Activated naive CD8-positive, alpha-beta T cell treated with anti-CD3 and anti-CD28 coated beads, Interleukin-2, amount 10 ng/mL, durations not matched to agents 7 days and 5 days (primary cell): ENCODE measurements at places on chromosomes 2 and 18. TPM values are rescaled to one million over a fixed set of nuclear protein-coding genes. Genes with fewer than 3 reads are reported as not detected.
A peak's percentile ranks its signal among the peaks of the same experiment; 100 is the strongest.

- peaks cover 12% of the 10 kb centered on the region for H3K36me3 ChIP-seq
- no peaks in the 10 kb centered on the region for H3K27me3 ChIP-seq
- peaks cover 30% of the 10 kb centered on the region for H3K4me1 ChIP-seq
Observed at GRCh38 chr2:96267159-96267971, 1.3 kb downstream of the CIAO1 start.

GRCh38 chr2:21646345-21646744 is 522.6 kb downstream of the TDRD15 start:
- H3K36me3 ChIP-seq: no peaks in the 10 kb centered on the region
- H3K4me3 ChIP-seq: no peak overlapping the region
- H3K4me1 ChIP-seq: no peaks in the 10 kb centered on the region
- no peaks in the 10 kb centered on the region for H3K27me3 ChIP-seq
- no peak for DNase-seq

Gene CHRNG
- not detected for total RNA-seq

Gene SPHKAP
- total RNA-seq: not detected

DNA sequence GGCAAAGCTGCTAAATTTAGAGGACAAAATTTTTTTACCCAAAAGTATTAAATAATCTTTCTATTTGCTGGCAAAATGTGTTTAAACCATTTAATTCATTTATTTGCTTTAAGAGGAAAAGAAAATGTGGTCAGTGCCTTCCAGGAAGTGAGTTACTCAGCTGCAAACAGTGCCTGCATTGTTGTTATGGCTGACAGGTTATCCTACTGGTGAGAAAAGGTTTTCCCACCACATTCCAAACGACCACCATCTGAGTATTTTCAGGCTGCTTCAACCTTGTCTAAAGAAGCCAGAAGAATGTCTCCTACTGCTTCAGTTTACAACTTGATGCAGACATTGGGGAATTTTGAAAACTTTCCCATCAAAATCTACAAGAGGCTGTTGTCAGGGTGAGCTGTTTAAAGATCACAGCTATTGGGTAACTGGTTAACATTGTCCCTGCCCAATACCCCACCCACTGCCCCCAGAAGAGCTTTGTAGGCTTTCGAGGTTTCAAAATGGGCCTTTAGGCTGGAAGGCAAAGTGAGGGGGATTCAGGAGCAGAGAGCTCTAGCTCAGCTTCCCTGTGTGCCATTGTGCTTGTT is 461.3 kb upstream of the FANCL start:
- no peaks in the 10 kb centered on the region for H3K36me3 ChIP-seq
- no peak for DNase-seq
- H3K4me1 ChIP-seq: peaks cover 1% of the 10 kb centered on the region
- H3K4me3 ChIP-seq: no peak overlapping the region
- no peak overlapping the region for H3K27ac ChIP-seq
- peaks cover 9% of the 10 kb centered on the region for H3K27me3 ChIP-seq

GRCh38 chr2:241088376-241088775 is 13.7 kb downstream of the MTERF4 start:
- H3K27ac ChIP-seq: no peak overlapping the region
- no peak for DNase-seq
- peaks cover 3% of the 10 kb centered on the region for H3K4me1 ChIP-seq
- no peaks in the 10 kb centered on the region for H3K27me3 ChIP-seq

- H3K27ac ChIP-seq: no peak overlapping the region
- H3K27me3 ChIP-seq: no peaks in the 10 kb centered on the region
- no peak for DNase-seq
- H3K4me3 ChIP-seq: no peak overlapping the region
- no peaks in the 10 kb centered on the region for H3K36me3 ChIP-seq
Observed at GRCh38 chr2:26532301-26533250, 54.7 kb upstream of the OTOF start.

DNA sequence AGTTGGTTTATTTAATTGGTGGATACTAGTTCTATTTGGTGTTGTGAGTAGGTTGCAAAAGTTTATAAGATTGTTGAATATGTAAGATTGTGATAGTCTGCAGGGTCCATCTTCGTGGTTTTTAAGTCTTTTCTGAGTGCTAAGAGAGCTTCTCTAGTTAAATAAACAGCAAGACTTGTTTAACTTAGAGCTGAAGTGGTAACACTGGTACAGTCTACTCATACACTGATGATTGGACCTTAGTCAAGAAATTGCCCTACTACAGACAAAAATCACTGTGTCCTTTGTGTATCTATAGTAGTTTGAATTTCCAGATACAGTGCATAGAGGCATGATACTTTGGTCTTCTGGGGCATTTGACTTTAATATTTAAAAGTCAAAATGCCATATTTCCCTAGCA is 94.6 kb downstream of the PHLPP1 start:
- H3K27ac ChIP-seq: no peak overlapping the region
- no peak overlapping the region for H3K4me3 ChIP-seq
- H3K4me1 ChIP-seq: peaks cover 2% of the 10 kb centered on the region

Gene ALPG
- not detected for total RNA-seq

DNA sequence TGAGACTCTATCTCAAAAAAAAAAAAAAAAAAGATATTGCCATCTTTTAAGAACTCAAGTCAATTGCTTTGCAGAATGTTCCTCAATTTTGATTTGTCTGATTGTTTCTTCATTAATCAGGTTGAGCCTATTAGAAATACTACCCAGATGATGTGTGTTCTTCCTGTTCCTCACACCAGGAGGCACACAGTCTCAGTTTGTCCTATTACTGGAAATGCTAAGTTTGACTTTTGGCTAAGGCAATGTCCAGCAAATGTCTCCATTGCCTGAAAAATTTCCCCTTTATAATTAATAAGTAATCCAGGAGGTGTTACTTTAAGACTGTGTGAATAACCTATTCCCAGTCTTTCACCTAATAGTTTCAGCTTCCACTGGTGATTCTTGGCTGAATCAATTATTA is 28.4 kb downstream of the BOLA3 start:
- H3K27me3 ChIP-seq: peaks cover 3% of the 10 kb centered on the region
- no peak for DNase-seq
- peaks cover 8% of the 10 kb centered on the region for H3K4me1 ChIP-seq
- H3K36me3 ChIP-seq: peaks cover 13% of the 10 kb centered on the region
- no peak overlapping the region for H3K27ac ChIP-seq

Gene MOGAT1
- total RNA-seq: not detected

Gene SP100
- total RNA-seq: 314 TPM

DNA sequence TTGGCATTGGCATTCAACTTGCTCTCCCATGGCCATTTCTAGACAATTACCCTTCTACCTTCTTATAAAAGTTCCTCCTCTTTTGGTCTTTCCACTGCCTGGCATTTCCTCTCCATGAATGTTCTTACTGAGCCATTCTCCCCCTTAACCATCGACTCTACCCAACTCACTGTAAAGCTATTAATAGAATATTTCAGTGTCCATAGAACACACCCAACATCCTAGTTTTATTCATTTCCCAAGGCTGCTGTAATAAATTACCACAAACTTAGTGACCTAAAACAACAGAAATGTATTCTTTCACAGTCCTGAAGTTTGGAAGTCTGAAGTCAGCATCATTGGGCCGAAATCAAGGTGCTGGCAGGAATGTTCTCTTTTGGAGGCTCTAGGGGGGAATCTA is 170.0 kb upstream of the ATP5MC3 start:
- H3K36me3 ChIP-seq: no peaks in the 10 kb centered on the region
- peaks cover 11% of the 10 kb centered on the region for H3K27me3 ChIP-seq
- no peaks in the 10 kb centered on the region for H3K4me1 ChIP-seq
- no peak overlapping the region for H3K27ac ChIP-seq
- DNase-seq: no peak

DNA sequence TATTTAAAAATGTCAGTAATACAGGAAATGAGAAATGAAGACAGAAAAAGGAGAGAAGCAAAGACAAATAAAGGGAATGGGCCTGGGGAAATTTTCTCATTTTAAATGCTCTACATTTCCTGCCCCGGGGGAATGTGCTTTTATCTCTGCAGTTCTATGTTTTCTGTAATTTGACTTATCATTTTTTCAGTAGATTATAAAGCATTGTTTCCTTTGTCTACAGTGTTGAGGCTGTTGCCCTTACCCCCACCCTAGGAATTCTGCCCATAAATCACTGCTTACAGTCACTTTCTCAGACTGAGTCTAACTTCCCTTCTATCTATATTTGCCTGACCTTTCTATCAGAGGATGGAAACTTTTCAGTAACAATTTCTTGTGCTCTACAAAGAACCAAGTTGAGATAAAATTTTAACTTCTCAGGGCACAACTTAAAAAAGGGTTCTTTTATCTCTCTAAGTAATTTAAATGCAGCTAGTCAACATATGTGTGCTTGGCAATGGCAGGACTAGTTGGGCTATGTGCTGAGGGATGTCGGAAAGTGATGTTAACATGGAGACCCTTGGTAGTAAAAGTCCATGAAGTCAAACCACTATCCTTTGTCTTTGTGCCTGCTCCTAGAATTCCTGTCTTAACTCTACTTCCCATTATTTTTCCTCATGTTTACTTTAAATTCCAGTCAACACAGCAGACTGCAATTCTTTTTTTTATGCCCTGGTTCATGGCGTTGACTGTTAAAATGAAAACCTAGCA is 146.5 kb upstream of the MMADHC start:
- DNase-seq: no peak
- no peaks in the 10 kb centered on the region for H3K4me1 ChIP-seq
- H3K36me3 ChIP-seq: no peaks in the 10 kb centered on the region
- no peaks in the 10 kb centered on the region for H3K27me3 ChIP-seq

- no peaks in the 10 kb centered on the region for H3K27me3 ChIP-seq
- H3K4me1 ChIP-seq: peaks cover 83% of the 10 kb centered on the region
- peak overlapping the region; percentile 88 for H3K4me3 ChIP-seq
- DNase-seq: no peak
Observed at GRCh38 chr2:105795575-105795934, 50.8 kb downstream of the NCK2 start.

DNA sequence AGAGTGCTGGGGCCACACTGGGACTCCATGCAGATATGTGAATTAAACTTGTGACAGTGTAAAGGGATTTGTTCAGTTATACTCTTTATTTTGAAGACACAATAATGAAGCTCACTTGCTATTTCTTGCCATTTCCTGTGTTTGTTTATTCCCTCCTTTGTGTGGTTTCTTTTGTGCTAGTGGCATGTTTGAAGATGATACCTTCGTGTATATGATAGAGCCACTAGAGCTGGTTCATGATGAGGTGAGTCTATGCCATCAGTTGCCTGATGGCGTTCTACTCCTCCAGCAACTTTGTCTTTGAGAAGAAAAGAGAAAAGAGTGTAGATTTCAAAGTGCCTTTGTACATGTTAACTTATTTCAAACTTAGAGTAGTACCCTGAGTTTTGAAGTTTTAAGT is 99.2 kb upstream of the FAM237A start:
- H3K4me3 ChIP-seq: no peak overlapping the region
- peaks cover 5% of the 10 kb centered on the region for H3K27me3 ChIP-seq
- H3K4me1 ChIP-seq: peaks cover 3% of the 10 kb centered on the region
- H3K27ac ChIP-seq: no peak overlapping the region
- no peaks in the 10 kb centered on the region for H3K36me3 ChIP-seq

DNA sequence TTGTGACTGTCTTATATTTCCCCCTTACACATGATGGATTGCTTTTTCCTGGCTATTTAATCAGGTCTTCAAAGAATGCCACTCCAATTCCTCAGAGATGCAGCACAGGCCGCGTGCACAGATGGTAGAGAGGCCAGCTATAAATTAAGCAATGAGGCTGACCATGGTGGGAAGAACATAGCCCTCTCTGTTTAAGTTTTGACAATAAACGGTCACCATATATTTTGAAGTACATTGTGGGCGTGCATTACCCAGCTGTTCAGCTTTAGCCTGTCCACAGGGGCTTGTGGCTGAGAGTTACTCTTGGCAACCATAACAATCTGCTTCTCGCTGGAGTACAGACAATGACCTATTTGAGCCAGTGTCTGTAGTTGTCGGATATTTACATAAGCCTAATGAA is 730.8 kb downstream of the DCC start:
- no peaks in the 10 kb centered on the region for H3K36me3 ChIP-seq
- DNase-seq: no peak
- no peak overlapping the region for H3K4me3 ChIP-seq
- H3K27me3 ChIP-seq: no peaks in the 10 kb centered on the region
- no peak overlapping the region for H3K27ac ChIP-seq

Gene CPLX4
- not detected for total RNA-seq
